Renal cortex interstitium (tissue), 15 donors: ENCODE measurements at places on chromosomes 4 and X.

- no peak for DNase-seq
Measured at GRCh38 chr4:82433791-82434190, 3.4 kb downstream of the ENOPH1 start.

DNA sequence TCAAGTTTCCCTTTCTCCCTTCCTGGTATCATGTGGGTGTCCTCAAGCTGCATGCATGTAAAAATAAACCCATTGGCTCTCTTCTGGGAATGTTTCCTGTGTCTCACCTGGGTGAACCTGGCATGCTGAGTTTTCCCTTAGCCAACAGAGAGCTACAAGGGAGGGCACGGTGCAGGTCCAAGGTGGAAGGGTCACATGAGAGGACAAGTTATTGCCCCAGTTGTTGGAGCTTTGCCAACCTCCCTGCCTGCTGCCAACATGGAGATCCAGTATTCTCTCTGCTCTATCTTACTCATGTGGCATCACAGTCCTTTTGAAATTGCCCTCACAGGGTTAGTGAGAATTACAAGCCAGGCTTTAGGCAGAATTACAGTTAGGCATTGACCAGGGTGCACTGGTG lies 196.1 kb upstream of the GYPA start:
- no peak for DNase-seq

GRCh38 chr4:159222043-159222552 lies 119.2 kb downstream of the RAPGEF2 start:
- no peak for DNase-seq

GRCh38 chr4:52843351-52843750 lies 18.8 kb upstream of the RASL11B start:
- no peak for DNase-seq

GRCh38 chr4:104508224-104508623 lies 13.5 kb upstream of the CXXC4 start:
- DNase-seq, result no peak

DNA sequence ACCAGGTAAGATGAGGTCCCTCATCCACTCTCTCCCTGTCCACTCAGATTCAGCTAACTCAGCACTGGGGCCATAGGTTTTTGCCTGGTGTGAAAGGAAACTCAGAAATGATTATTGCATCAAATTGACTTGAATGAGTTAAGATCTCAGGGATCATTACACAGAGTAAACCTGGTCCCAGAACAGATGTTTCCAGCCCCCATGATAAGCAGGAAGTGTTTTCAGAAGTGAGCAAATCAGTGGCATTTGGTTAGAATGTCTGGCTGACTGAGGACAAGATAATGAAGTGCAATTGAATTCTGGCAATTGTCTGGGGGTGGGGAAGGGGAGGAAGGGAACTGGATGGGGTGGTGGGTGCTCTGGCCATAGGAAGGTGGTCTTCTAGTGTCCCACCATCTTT lies 108.0 kb downstream of the CHIC2 start:
- no peak for DNase-seq

GRCh38 chr4:147778942-147779341 lies 47.1 kb downstream of the ARHGAP10 start:
- DNase-seq, result no peak

- DNase-seq, result no peak
Measured at GRCh38 chr4:124918559-124919122, 206.1 kb upstream of the ANKRD50 start.

DNA sequence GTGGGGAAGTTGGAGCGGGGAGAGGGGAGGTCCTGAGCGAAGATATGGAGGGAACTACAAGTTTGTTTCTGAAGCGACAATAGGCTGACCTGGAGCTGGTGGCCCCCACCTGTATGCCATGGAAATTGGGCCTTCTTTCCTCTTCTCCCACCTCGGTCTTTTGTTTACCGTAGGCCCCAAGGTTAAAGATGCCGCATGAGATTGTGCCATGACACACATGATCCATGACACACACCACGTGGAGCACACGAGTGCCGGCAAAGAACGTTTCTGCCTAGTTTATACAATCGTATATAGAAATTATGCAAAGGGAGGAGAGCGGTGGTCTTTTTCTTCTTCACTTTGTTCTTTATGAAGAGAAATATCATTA lies 408 bp downstream of the TMEM33 start:
- DNase-seq, result no peak

GRCh38 chrX:129981200-129981553 lies 1.3 kb upstream of the BCORL1 start:
- no peak for DNase-seq

DNA sequence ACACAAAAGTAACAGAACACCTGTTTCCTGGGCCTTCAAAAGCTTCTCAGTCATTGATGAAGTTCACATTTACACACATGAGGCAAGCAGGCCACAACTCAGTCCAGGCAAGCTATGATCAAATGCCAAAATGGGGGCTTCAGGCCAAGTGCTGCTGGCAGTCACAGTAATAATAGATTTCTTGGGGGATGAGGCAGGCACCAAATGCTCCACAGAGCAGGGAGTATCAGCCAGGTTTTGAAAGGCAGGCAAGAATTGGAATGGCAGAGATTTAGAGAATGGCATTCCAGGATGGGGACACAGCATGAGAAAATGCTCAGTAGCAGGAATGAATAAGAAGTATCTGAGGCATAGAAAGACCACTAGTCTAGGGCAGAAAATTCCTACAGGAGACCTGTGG lies 52.8 kb downstream of the GRIA3 start:
- DNase-seq, result no peak

DNA sequence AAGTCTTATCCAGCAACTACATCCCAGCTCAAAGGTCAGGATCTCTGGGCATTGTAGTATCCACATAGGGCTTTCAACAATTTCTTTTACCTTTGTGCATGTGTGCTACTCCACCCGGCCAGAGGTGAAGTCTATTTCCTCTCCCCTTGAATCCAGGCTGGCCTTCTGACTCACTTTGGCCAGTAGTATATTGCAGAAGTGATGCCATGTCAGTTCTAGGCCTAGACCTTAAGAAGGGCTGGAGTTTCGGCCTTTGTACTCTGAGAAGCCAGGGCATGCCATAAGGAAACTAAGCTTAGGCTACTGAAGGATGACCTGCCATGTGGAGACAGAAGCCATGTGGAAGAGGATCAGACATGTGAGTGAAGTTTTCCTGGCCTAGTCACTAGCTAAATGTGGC lies 191.2 kb upstream of the ATP6AP2 start:
- DNase-seq, result no peak

DNA sequence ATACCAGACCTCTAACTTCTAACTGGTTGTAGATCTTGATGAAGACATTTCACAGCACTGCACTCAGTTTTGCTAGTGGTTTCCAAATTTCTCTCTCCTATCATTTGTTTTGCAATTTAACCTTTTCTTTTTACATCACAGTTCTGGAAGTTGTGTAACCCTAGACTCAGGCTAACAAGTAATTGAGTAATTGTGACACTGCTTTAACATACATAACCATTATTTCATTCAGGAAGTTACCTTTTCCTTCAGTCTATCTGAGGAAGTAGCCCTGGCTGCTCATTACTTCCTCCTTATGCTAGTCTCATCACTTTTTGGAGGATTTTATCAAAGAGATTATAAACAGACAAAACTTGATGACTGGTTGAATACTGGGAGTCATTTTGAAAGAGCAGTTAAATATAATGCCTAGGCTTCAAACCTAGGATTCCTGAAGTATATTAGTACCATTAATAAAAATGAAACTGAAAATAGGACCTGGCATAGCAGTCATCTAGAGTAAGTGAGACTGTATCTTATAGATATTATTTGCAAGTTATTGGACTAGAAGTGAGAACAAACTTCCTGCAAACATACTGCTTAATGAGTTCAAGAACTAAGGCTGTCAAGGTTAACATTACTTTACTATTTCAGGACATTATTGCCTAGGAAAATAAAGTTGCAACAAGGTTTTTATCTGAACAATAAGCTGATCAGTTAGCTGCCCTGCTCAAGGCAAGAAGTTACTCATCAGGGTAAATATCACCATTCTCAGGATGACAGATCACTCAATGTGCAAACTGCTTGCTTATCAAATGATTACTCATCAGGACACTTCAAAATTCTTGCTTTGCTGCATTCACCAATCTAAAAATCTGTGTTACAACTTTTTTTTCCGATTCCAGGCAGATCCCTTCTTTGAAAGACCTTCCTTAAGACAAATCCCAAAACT lies 25.6 kb upstream of the TEX13C start:
- DNase-seq, result no peak

DNA sequence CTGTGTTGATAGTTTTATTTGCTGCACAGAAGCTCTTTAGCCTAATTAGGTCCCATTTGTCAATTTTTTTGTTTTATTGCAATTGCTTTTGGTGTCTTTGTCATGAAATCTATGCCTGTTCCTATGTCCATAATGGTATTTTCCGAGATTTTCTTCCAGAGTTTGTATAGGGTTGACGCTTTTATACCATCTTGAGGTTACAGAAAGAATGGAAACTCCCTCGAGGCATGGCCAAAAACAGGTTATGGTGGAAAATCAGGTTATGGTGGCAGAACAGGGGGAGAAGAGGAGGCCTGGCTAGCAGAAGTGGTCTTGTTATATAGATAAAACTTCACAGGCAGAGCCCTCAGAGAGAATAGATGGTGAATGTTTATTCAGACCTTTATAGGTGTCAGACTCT lies 21.6 kb downstream of the OPHN1 start:
- DNase-seq, result no peak

- no peak for DNase-seq
Measured at GRCh38 chr4:24924309-24924781, 11.5 kb upstream of the CCDC149 start.

GRCh38 chrX:153642655-153643430 lies 4.2 kb upstream of the DUSP9 start:
- no peak for DNase-seq

DNA sequence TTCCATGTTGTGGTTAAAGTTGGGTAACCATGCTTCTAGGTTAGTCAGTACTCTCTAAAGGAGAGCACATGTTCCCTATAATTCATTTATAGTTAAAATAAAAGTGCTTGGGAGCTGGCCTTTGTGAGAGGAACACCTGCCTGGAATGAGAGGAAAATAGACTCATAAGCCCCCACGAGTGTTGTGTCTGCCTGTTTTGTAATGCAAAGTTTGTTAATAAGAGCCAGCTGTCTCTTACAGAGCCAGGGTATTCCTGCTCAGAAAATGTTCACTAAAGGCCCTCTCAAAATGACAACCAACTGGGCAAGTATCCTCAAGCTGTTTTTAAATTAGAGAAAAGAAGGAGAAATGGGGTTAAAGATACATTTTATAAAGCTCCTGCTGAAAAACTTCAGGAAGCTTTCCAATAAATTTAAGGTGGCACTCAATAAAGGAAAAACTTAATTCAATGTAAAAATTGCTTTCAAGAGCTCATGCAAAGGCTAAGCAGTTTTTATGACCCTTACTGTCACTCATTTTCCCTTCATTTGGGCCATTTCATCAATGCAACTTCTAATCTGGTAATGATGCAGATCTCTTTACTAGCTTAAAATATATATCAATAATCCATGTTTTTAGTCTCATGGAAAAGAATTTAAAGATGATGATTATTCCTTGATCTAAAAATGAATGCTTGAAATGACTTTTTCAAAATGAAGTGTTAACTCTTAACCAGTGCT lies 793.6 kb downstream of the STPG2 start:
- DNase-seq, result no peak

DNA sequence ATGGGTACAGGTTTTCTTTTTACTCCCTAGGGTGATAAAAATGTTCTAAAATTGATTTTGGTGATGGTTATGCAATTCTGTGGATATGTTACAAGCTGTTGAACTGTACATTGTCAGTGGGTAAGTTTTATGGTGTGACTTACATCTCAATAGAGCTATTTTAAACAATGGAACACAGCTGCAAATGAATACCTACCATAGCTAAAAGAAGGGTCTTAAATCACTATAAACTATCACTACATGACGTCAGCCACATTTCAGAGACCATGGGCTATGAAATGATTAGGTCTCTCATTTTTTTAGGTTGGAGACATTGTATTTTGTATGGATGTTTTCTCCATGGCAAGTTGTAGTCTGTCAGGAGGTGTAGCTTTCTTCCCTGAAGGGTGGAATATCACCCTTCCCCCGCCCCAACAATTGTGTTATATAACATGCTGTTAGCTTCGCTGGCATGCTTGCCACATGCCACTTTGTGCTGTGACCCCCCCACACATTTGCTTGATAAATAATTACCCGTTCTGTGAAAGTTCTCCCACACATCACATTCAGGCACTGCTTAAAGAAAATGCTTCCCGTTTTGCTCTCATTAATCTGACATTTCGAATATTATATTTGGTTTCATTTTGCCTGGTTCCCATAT lies 159.7 kb downstream of the ARHGAP10 start:
- no peak for DNase-seq

DNA sequence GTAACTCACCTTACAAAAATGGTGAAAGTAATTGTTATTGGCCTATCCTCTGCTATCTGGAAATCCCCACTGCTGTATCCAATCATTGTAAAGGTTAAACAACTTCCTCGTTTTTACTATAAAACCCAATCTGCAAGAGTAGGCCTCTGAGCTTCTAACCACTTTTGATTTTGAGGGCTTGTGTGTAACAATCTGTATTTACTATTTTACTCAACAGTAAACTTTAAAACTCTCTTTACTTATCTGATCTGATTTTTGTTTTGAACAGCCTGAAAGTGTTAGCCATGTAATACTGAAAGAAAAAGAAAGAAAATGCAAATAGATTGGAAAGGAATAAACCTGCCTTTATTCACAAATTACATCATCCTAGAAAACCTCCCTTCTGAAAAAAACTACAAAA lies 63.1 kb downstream of the SLC10A7 start:
- no peak for DNase-seq

- DNase-seq, result no peak
Measured at GRCh38 chr4:26083987-26084386, 170.0 kb downstream of the SMIM20 start.

GRCh38 chr4:31917334-31917733 lies 1197.2 kb downstream of the PCDH7 start:
- no peak for DNase-seq

DNA sequence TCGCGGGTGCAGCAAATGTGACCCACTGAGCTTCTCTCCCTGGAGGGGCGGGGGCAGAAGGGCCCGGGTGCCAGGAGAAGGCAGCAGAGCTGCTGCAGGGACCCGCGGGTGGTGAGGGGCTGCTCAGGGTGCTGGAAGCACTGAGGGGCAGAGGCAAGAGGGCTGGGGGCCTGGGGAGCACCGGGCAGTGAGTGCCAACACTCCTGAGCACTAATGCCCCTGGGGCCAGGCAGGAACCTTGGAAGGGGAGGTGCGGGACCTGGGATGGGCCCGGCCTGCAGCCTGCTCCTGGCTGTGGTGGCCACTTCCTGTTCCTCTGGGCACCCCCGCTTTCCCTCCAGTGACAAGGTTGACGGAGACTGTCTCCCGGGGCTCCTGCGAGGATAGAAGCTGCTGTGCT lies 66.5 kb upstream of the ADRA2C start:
- no peak for DNase-seq

- DNase-seq, result no peak
Measured at GRCh38 chr4:77465271-77465670, 140.3 kb upstream of the CXCL13 start.

- no peak for DNase-seq
Measured at GRCh38 chr4:181896614-181897013, 346.6 kb upstream of the TENM3 start.

DNA sequence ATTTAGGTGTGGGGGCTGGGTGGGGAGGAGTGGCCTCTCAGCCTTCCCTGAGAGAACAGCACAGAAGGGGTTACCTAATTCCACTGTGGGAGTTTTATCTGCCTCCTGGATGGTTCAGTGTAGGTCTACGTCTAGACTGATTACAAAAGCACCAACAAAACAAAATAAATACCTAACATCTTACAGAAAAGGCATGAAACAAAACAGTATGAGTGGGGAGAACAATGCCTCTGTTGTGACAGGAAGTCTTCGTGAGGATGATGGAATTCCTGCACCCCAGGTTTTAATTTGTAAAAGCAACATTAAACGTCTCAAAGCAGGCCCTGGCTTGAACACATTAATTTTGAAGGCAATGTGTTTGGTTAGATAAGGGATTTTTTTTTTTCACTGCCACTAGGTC lies 112.1 kb upstream of the GPC4 start:
- no peak for DNase-seq
